ENCODE measurements at places on chromosomes 1 and 21.

DNA sequence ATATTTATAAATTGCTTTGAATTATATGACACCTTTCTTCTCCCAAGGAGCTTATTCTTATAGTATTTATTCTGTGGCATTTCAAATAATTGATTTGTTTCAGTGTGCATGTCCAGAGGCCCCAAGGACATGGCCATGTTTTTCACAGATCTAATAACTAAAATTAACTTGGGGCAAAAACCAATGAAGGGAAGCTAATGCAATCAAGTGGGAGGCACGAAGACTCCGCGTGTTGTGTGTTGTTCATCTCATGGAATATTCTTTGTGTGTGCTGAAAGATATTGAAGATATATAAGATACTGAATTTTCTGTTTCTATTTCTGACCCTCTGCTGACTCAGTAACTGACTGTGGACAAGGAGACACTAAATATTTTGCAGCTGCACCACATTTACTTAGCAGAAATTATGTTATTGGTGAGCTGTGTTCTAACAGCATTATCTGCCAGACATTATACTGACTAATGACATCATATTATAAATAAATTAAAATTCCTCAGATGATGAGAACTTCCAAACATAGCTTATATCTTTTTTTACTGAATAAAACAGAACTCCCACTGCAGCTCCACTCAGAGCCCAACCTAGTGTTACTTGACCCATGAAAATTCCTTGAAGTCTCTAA is 519.3 kb upstream of the CXADR start:
- DNase-seq = no peak

- no peak for DNase-seq
These were observed 538.6 kb upstream of the ADAMTS5 start for GRCh38 chr21:27505516-27505915.

- DNase-seq = no peak
These were observed 6.4 kb upstream of the LGR6 start for GRCh38 chr1:202187041-202187671.

DNA sequence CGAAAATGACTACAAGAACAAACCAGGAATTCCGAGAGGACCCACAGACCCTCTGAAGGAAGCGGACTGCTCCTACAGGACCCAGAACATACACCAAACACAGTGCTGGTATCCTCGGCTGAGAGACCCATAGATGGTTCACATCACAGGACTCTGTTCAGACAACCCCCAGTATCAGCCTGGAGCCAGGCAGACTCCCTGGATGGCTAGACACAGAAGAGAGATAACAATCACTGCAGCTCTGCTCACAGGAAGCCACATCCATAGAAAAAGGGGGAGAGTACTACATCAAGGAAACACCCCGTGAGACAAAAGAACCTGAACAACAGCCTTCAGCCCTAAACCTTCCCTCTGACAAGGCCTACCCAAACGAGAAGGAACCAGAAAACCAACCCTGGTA is 434.0 kb upstream of the NR5A2 start:
- DNase-seq = no peak

- no peak for DNase-seq
These were observed 49.1 kb upstream of the CR2 start for GRCh38 chr1:207404849-207405525.

GRCh38 chr21:38804789-38805327 is 871 bp upstream of the ETS2 start:
- DNase-seq = no peak

DNA sequence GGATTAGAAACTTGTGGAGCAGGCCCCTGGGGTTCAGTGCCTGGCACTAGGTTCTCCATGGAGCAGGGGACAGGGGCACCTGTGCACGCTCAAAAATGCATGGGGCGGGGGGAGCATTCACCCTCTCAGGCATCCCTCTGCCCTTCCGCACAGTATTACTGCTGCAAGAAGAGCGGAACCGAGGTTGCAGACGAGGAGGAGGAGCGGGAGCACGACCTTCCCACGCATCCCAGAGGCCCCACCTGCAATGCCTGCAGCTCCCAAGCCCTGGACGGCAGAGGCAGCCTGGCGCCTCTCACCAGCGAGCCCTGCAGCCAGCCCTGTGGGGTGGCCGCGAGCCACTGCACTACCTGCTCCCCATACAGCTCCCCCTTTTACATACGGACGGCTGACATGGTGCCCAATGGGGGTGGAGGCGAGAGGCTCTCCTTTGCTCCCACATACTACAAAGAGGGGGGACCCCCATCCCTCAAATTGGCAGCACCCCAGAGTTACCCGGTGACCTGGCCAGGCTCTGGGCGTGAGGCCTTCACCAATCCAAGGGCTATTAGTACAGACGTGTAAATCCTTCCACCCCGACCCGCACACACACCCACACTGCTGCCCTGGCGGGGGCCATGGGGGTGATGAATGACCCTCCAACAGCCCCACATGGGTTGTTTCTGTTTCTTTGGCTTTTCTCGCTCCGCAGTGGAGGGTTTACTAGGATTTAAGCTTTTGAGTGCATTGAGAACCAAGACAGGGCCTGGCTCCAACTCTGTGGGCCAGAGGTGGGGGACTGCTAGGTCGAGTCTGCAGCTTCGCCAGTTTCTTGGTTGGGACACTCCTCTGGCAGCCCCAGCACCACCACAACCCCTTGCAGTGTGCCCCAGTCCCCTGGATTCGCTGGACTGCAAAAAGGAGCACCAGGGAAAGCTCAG is 63.7 kb downstream of the TOR1AIP2 start:
- no peak for DNase-seq

DNA sequence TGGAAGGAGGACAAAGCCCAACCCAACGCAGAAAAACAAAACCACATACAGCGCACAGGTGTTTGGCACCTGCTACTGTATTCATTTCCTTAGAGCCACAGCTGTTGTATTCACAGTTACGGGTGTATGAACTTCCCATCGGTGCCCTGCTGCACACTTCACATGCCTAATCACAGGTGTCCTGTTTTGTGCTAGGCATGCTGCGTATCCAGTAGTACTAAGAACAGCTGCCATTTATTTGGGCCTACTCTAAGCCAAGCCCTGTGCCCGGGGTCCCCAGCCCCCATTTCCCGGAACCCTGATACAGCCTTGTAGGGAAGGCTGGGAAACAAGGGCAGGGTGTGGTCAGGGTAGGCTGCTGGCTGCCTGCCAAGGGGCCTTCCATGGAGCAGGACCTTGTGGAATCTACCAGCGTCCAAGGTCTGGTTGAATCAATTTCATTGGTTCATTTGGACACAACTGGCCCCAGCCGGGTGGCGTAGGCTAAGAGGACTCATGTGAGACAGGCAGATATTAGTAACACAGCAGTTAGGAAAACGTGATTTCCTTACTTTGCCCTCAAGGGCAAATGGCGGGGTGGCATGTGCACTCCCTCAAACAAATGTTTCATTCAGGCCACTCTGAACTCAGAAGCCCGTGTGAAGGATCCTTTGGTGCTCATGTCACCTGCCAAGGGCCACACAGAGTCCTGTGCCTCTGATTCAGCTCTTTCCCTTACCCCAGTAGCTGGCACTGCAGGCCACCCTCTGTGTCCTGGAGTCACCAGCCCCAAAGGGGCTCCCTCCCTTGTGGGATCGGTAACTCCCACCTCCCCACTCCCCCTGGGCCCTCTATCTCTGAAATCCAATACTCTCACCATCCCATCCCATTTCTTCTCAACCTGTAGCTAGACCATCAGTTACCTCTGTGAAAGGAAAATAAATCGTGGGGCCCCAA is 986 bp upstream of the RNF186 start:
- DNase-seq = no peak

DNA sequence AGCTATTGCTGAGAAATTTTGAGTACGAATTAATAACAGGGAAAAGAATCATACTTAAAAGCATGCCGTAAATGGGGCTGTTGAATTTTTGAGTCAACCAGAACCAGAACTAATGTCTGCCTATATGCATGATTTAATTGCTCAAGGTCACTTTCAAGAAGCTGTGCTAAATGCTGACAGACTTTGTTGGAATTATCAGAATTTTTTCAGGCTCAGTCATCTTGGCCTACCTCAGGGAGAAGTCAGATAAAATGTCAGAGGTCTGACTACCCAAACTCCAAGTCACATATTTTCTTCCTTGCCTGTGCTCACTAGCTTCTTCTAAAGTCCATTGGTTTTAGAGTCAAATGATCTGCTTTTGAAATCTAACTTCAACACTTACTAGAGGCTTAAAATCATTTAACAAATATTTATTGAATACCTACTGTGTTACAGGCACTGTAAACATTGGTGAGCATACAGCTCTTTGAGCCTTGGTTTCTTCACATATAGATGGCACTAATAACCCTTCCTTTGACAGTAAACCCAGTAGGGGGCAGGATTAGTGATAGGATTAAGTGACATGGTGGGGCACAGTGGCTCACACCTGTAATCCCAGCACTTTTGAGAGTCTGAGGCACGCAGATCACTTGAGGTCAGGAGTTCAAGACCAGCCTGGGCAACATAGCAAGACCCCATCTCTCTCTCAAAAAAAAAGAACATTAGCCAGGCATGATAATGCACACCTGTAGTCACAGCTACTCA is 121.2 kb upstream of the SLC44A3 start:
- DNase-seq = no peak

- no peak for DNase-seq
These were observed 84.8 kb downstream of the HUNK start for GRCh38 chr21:31957631-31958030.

DNA sequence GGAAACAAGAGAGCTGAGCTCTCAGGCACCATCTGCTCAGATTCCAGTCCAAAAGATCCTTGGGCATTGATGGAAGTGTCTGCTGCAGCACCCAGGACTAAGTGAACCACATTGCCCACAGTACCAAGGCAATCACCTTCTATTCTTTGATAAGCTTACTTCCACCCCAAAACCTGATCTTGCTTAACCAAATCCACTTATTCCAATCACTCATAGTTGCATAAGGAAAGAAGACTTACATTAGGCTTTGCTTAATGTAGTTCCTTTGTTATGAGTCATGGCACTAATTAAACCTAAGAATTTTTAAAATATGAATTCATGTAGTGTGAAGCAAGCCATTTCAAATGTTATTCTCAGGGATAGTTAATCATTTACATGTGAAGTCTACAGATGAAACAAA is 84.5 kb downstream of the UCHL5 start:
- no peak for DNase-seq

DNA sequence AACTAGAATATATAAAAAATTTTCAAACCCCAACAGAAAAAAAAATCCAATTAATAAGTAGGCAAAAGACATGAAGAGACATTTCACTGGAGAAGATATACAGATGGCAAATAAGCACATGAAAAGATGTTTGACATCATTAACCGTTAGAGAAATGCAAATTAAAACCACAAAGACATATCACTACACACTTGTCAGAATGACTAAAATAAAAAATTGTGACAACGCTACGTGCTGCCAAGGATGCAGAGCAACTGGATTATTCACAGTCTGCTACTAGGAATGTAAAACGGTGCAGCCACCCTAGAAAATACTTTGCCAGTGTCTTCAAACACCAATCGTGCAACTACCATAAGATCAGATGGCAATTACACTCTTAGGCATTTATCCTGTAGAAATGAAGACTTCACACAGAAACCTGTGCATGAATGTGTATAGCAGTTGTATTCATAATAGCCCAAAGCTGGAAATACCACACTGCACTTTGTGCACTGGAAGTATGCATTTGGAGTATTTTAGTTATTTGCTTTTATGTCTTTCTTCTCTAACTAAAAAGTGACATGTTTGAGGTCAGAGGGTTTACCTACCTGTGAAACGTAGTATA is 75.3 kb upstream of the PALMD start:
- DNase-seq = no peak

GRCh38 chr1:211518330-211519289 is 26.6 kb upstream of the RD3 start:
- no peak for DNase-seq

DNA sequence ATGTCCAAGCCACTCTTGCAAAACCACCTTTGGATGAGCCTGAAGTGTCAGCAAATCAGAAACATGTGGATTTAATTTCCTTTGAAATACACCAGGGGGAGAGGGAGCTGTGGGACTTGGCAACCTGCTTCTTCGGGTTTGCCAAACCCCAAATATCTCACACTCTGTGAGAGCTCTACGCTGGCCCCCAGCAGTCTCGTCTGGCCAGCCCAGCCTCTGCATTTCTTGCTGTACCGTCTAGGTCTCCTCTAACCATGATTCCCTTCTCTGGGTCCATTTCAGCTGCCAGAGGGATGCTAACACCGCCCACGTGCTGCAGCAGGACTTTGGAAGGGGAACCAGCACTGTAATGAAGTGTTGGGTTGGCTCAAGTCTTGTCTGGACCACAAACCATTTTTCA is 114.6 kb downstream of the MRPS6 start:
- no peak for DNase-seq

DNA sequence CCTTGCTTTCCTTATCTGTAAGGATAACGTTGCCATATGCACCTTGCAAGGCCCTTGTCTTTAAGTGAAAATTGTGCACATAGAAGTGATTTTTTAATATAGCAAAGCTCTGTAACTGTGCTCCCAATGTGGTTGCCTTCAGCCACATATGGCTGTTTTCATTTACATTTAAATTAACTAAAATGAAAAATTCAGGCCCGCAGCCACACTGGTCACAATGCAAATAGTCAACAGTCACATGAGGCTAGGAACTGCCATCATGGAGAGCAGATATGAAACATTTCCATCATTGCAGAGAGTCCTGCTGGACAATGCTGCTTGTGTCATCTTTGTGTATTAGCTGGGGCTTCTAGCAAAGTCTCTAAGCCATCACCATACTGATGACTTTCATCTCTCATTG is 83.4 kb downstream of the PGBD5 start:
- DNase-seq = no peak

DNA sequence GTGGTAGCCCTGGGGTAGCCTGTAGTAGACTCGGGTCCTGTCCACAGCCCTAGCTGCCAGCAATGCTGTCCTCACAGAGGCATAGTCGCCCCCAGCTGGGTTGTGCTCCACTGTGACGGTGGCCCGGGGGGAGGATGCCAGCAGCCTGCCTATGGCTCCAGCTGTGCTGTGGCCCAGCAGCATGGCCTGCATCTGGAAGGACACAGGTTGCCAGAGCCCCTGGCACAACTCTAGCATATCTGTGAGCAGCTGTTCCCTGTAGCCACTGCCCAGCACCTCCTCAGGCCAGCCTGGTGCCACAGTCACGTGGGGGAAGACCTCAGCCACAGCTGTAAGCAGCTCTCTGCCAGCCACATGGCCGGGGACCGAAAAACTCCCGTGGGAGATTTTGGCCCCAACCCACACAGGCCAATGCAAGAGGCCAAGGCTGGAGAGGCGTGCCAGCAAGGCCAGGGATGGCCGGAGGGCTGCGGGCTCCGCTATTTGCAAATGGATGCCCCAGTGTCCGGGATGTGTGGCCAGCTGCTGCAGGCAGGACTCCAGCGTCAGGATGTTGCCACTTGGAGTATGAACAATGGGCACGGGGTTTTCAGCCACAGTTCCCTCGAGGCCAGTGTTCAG is 13.9 kb downstream of the FAM151A start:
- DNase-seq = no peak

GRCh38 chr1:113818578-113818977 is 6.3 kb upstream of the RSBN1 start:
- no peak for DNase-seq

- no peak for DNase-seq
These were observed 11.5 kb upstream of the ZNF362 start for GRCh38 chr1:33244809-33245186.
